Chondrocyte (in vitro differentiated cells): ENCODE measurements at places on chromosomes 11 and 22. TPM values are rescaled to one million over a fixed set of nuclear protein-coding genes. Genes with fewer than 3 reads are reported as not detected.

DNA sequence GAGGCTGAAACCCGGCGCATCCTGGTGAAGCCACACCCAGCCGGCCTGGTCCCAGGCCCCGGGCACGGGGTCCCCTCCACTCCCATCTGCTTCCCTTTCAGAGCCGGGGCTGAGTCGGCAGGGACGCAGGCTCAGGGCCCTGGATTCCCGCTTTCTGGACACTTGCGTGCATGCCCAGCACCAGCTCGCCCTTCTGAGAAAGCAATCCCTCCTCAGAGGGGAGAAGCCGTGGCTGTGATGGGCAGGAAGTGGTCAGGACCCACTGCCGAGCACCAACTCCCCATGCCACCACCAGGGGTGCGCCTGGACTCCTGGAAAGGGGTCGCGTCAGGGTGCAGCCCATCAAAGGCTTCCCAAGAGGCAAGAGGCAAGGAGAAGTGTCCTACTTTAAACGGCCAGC, 15.1 kb downstream of the CDKN1C start:
- H3K4me3 ChIP-seq, result no peak overlapping the region
- peaks cover 2% of the 10 kb centered on the region for H3K36me3 ChIP-seq
- H3K27ac ChIP-seq, result no peak overlapping the region
- H3K4me1 ChIP-seq, result peaks cover 7% of the 10 kb centered on the region
- DNase-seq, result no peak

GRCh38 chr11:75350743-75351540, 519 bp downstream of the ARRB1 start:
- H3K27me3 ChIP-seq, result no peaks in the 10 kb centered on the region
- DNase-seq, result no peak
- peaks cover 50% of the 10 kb centered on the region for H3K4me1 ChIP-seq

- H3K36me3 ChIP-seq, result peaks cover 31% of the 10 kb centered on the region
- H3K4me1 ChIP-seq, result no peaks in the 10 kb centered on the region
- H3K27me3 ChIP-seq, result no peaks in the 10 kb centered on the region
- H3K27ac ChIP-seq, result no peak overlapping the region
- H3K4me3 ChIP-seq, result no peak overlapping the region
Measured at GRCh38 chr22:24090581-24090980, 79.5 kb downstream of the CABIN1 start.

DNA sequence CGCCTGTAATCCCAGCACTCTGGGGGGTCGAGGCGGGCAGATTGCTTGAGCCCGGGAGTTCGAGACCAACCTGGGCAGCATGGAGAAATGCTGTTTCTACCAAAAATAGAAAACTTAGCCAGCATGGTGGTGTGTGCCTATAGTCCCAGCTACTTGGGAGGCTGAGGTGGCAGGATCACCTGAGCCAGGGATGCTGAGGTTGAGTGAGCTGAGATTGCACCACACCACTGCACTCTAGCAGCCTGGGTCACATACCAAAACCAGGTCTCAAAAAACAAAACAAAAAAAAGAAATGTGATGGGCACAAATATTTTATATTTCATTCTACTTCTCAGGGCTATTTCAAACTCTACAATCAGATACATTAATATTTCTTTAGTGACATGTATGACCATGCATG, 25.7 kb downstream of the TTC17 start:
- no peak for DNase-seq
- no peaks in the 10 kb centered on the region for H3K27me3 ChIP-seq
- H3K27ac ChIP-seq, result no peak overlapping the region
- no peak overlapping the region for H3K4me3 ChIP-seq

GRCh38 chr22:41092847-41093411, 537 bp downstream of the EP300 start:
- H3K4me1 ChIP-seq, result peaks cover 45% of the 10 kb centered on the region
- H3K36me3 ChIP-seq, result peaks cover 2% of the 10 kb centered on the region
- H3K4me3 ChIP-seq, result peak overlapping the region; percentile 94

GRCh38 chr22:39429916-39430575, 26.8 kb upstream of the MGAT3 start:
- peaks cover 54% of the 10 kb centered on the region for H3K4me1 ChIP-seq
- H3K36me3 ChIP-seq, result peaks cover 2% of the 10 kb centered on the region
- peak overlapping the region; percentile 32 for H3K27ac ChIP-seq
- peak; percentile 82 for DNase-seq
- H3K4me3 ChIP-seq, result no peak overlapping the region

- H3K27ac ChIP-seq, result no peak overlapping the region
- no peak overlapping the region for H3K4me3 ChIP-seq
- H3K36me3 ChIP-seq, result peaks cover 6% of the 10 kb centered on the region
- DNase-seq, result no peak
- H3K4me1 ChIP-seq, result peaks cover 49% of the 10 kb centered on the region
Measured at GRCh38 chr11:76800466-76801200, 17.5 kb downstream of the TSKU start.

- H3K27ac ChIP-seq, result no peak overlapping the region
- H3K36me3 ChIP-seq, result no peaks in the 10 kb centered on the region
- H3K4me3 ChIP-seq, result no peak overlapping the region
Measured at GRCh38 chr22:17929909-17930308, 94.5 kb downstream of the MICAL3 start.

- H3K36me3 ChIP-seq, result no peaks in the 10 kb centered on the region
- H3K4me3 ChIP-seq, result no peak overlapping the region
- DNase-seq, result no peak
- H3K27ac ChIP-seq, result no peak overlapping the region
- H3K4me1 ChIP-seq, result no peaks in the 10 kb centered on the region
Measured at GRCh38 chr11:13923182-13923581, 39.3 kb upstream of the SPON1 start.

DNA sequence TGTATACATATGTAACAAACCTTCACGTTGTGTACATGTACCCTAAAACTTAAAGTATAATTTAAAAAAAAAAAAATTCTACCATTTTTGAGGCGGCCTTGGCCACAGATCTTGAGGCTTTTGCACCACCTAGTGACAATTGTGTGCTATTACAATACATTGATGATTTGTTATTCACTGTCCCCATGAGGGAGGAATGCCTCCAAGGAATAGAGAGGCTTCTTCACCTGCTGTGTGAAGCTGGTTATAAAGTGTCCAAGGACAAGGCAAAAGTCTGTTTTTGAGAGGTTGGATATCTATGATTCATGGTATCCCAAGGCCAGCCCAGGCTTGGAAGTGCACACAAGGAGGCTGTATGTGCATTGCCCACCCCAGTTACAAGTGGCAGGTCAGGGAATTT, 30.7 kb downstream of the SLC22A25 start:
- no peak for DNase-seq
- H3K27me3 ChIP-seq, result peaks cover 15% of the 10 kb centered on the region
- no peaks in the 10 kb centered on the region for H3K36me3 ChIP-seq
- H3K27ac ChIP-seq, result no peak overlapping the region
- no peaks in the 10 kb centered on the region for H3K4me1 ChIP-seq
- no peak overlapping the region for H3K4me3 ChIP-seq

DNA sequence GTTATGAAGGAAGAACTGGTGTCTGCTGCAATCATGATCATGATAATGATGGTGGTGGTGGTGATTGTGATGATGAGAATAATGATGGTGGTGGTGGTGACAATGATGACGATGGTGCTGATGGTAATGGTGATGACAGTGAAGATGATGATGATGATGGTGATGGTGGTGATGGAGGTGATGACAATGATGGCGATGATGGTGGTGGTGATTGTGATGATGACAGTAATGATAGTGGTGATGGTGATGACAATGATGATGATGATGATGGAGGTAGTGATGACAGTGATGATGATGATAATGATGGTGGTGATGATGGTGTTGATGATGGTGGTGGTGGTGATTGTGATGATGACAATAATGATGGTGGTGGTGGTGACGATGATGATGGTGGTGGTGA, 52.8 kb upstream of the ANO1 start:
- H3K36me3 ChIP-seq, result no peaks in the 10 kb centered on the region
- H3K27me3 ChIP-seq, result peaks cover 15% of the 10 kb centered on the region
- H3K4me3 ChIP-seq, result no peak overlapping the region
- H3K4me1 ChIP-seq, result peaks cover 2% of the 10 kb centered on the region
- no peak for DNase-seq
- no peak overlapping the region for H3K27ac ChIP-seq

- DNase-seq, result no peak
- no peak overlapping the region for H3K27ac ChIP-seq
- H3K4me1 ChIP-seq, result no peaks in the 10 kb centered on the region
- no peak overlapping the region for H3K4me3 ChIP-seq
- no peaks in the 10 kb centered on the region for H3K36me3 ChIP-seq
- H3K27me3 ChIP-seq, result peaks cover 6% of the 10 kb centered on the region
Measured at GRCh38 chr11:98455500-98456307, 565.0 kb upstream of the CNTN5 start.

DNA sequence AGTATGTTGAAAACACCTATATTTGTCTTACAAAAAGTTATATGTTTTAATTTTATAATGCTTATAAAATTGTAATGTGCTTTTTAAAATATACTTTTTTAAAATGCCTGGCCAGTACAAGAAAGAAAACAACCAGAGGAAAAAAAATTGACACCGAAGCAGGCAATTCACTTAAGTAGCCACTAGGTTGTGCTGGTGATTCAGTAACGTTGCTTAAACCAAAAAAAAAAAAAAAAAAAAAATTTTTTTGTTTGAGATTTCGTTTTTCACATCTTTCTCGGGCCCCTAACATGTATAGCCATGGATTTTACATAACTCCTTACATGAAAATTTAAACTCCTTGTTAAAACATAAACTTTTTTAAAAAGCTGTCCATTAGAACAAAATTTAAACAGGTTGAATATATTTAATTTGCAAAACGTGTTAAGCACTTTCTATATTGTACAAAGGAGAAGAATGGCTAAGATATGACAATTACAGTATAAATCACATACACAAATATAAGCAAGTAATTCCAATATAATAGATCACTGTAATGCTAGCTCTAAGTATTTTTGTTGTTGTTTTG, 9.2 kb downstream of the OR8B4 start:
- no peaks in the 10 kb centered on the region for H3K4me1 ChIP-seq
- DNase-seq, result no peak
- no peaks in the 10 kb centered on the region for H3K36me3 ChIP-seq
- H3K4me3 ChIP-seq, result no peak overlapping the region
- no peak overlapping the region for H3K27ac ChIP-seq

DNA sequence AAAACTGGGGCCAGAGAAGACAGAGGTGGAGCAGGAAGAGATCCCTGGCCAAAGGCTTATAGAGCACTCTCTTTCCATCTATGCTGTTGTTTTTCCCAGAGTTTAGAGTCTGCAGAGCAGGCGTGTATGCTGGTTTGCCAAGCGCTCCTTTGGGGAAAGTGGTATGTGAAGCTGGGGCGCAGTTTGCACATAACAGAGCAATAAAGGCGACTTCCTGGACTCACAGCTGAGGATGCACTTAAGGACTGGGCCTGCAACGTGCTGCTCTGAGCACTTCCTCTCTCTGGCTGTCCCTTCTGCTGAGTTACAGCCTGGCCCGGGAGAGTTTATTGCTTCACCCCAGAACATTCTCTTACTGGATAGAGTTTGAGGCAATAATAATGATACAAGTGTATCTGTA, 41.7 kb downstream of the THAP12 start:
- H3K27ac ChIP-seq, result peak overlapping the region; percentile 57
- H3K27me3 ChIP-seq, result no peaks in the 10 kb centered on the region
- no peaks in the 10 kb centered on the region for H3K36me3 ChIP-seq

DNA sequence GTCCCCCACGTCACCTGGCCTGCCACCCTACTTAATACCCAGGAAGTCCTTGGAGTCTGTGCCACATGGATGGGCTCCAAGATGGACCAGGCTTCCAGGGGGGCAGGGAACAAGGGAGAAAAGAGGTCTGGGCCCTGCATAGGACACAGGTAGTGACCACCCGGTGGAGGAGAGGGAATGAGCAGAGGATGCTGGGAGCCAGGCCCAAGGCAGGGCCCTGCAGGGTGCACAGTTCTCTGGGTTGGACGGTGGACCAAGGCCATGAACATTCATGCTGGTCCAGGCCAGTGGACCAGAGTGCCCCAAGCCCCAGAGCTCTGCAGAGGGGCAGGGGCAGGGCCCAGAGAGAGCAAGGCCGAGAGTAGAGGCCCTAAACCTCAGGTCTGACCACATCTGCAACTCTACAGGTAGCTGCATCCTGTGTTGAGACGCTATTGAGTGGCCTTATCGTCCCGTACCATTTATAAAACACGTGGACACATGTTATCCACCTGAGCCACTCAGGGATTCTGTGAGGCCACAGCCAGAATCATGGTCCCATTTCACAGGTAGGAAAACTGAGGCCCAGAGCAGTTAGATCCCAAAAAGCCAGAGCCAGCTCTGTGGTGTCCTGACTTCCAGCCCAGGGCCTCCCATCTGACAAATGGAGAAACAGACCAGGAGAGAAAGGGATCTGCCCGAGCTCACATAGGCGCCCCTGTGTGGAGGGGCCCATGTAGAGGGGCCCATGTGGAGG, 46.4 kb downstream of the IGLL5 start:
- no peaks in the 10 kb centered on the region for H3K36me3 ChIP-seq
- no peak overlapping the region for H3K4me3 ChIP-seq
- H3K4me1 ChIP-seq, result peaks cover under 1% of the 10 kb centered on the region

DNA sequence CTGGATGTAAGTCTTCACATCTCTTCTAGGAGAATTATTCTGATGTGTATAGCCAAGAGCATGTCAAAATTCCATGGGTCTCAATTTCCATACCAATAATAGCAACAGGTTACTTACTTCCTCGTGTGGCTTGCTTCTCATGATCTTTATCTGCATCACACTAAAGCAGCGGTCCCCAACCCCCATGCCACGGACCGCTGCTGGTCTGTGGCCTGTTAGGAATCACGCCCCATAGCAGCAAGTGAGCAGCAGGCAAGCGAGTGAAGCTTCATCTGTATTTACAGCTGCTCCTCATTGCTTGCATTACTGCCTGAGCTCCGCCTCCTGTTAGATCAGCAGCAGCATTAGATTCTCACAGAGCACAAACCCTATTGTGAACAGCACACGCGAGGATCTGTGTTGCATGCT, 28.9 kb upstream of the SLC25A1 start:
- H3K27ac ChIP-seq, result no peak overlapping the region
- no peak overlapping the region for H3K4me3 ChIP-seq
- H3K36me3 ChIP-seq, result peaks cover 35% of the 10 kb centered on the region
- H3K27me3 ChIP-seq, result no peaks in the 10 kb centered on the region
- DNase-seq, result peak; percentile 13

DNA sequence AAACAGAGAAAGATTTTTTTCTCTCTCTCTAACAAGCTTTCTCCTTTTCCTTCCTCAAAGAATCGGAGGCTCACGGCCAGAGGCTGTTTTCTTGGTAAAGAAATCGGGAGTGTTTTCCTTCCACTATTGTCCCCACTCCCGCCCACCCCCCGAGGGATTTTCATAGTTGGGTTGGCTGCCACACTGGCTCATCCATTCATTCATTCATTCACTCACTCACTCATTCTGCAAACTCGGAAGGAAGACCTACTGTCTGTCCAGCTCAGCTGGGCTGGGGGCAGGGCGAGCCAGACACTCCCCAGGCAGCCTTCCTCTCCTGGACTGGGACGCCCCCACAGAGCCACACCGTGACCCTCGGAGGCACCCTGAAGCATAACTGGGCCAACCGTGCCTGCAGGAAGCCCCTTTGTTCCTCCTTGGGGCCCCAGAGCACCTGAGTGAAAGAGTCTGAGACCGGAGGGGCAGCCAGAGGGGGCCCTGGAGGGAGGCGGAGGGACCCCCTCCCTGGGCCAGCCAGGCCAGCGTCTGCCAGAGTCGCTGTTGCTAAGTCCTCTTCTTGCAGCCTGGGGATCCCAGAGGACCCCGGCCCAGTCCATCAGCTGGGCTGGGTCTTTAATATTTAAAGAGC, 17.0 kb downstream of the CDKN1C start:
- no peak overlapping the region for H3K27ac ChIP-seq
- H3K4me3 ChIP-seq, result no peak overlapping the region
- DNase-seq, result no peak
- H3K27me3 ChIP-seq, result peaks cover 30% of the 10 kb centered on the region

Gene MS4A12
- total RNA-seq, result not detected in 3 replicates

Gene BACE1-AS
- 6.4 to 8.3 TPM (median 7.2 TPM) in 3 replicates for total RNA-seq

Gene GUCD1
- total RNA-seq, result 77.3 to 84.7 TPM (median 77.9 TPM) in 3 replicates

Gene CCDC188
- total RNA-seq, result 0.36 to 5.4 TPM (median 5.3 TPM) in 3 replicates

Gene WBP2NL
- not detected in 3 replicates for total RNA-seq

Gene GALNT18
- 35.9 to 38.4 TPM (median 36.4 TPM) in 3 replicates for total RNA-seq

Gene MMP3
- total RNA-seq, result not detected in 3 replicates

Gene HEPHL1
- not detected in 3 replicates for total RNA-seq

Gene CABP4
- total RNA-seq, result not detected in 3 replicates

Gene ZNHIT2
- total RNA-seq, result 7.9 to 8.7 TPM (median 7.9 TPM) in 3 replicates
